NCI-H187 (cell line): ENCODE measurements at places on chromosomes 2 and 18.

DNA sequence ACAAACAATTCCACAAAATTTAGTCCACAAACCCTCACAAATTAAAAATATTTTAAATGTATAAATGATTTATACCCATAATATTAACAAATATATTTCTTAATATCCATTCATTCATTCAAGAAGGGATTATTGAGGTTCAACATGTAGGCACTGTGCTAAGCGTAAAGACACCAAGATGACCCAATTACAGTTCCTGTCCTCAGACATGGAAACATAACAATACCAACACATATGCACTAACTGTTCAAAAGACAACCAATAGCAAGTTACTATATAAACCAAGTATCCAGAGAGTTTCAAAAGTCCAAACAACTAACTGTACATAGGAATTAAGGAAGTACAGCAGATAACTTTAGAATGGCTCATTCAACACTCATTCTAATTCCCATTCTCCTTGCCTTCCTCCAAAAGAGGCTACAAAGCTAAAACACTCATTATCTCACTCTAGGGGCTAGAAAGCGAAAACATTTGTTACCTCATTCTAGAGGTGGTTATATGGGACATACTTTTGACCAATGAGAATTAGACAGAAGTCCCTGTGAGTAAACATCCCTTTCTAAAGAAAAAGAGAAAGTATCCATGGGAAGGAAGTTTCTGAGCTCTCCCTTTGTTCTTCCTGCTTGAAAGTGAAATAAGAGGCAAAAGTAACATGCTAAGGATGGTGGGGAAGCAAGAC, 292.4 kb downstream of the ZEB2 start:
- no peak for DNase-seq

DNA sequence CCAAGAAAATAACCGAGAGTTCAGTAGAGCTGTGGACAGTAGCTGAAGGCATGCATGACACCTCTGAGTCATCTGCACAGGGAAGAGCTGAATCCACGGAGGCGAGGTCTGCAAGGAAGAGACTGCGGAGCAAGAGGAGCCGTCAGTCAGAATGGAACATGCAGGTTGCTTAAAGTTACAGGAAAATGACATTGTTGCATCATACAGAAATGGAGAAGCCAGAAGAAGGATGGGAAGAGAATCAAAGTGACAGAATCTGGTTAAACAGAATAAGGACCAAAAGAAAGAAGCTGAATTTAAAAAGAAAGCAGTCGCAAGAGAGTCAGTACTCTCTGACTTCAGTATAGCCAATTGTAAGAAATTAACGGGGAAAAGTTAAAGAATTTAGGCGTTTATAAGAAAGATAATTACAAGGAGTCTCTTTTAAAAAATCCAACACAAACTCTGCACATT, 533.8 kb downstream of the ADCYAP1 start:
- no peak for DNase-seq

GRCh38 chr2:119126650-119127049, 31.9 kb downstream of the C1QL2 start:
- DNase-seq, result no peak

DNA sequence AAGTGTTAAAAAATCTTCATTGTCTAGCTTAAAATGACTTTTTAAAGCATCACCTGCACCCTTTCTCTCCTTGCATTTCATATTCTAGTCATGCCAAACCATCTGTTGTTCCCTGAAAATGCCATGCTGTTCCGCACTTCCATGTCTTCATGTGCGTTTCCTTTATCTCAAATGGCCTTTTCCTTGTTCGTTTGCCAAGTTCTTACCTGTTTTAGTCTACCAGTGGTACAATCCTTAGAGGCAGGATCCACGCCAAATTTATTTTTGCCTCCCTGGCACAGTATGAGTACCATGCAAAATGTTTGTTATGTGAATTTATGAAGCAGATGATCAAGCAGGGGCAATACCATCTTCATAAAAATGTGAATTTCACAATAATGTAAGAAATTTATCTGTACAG, 37.0 kb downstream of the TMEFF2 start:
- no peak for DNase-seq

DNA sequence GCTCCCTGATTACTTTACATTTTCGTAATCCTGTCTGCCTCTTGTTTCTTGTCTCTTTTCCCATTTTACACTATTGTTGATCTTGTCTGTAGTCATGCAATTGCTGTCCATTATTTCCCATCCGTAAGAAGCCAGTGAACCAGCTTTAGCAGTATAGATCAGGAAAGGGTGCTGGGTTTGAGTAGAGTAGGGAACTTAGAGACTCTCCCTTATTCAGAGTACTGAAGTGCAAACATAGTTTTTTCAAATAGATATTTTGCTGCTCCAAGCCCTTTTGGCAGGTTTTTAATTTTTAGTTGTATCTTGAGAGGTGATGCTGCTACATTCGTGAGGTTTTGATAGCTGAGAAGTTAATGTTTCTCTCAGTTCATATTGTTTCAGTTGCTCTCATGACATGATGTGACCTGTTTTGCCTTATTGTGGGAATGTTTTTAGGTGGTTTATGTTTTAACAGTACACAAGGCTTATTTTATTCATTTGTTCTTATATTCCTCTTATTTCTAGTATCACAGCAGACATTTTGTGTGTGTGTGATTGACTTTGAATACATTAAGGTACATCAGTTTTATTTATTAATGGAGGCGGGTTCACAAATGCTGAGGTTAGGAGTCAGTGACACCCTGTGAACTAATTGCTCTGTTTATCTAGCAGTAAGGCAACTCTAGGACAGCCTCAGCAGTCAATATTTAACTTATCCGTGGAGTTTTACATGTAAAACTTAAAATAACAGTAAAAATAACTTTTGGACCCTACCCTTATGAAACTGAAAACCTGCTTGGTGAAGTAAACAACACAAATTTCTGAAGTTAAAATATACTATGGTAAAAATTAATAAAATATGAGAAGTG, 118.4 kb downstream of the ZNF407 start:
- no peak for DNase-seq

GRCh38 chr2:150126839-150127238, 360.6 kb downstream of the RND3 start:
- no peak for DNase-seq

DNA sequence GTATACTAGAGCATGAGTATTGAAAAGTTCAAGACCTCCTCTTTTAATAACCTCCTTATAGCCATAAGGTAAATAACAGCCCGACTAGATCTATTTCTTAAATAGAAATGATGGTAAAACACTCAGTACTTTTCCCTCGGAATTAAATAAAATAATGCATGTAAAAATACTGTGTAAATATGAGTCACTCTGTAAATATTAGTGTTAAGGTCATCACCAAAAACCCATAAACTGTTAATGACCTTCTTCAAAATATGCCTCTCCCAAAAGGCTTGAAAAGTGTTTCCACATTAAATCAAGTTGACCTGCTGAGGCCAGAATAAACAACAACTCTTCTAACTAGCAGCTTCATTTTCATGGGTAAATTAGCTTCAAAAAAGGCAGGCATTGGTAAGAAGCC, 25.3 kb upstream of the BZW1 start:
- no peak for DNase-seq

- DNase-seq, result no peak
Observed at GRCh38 chr18:74689251-74689650, 91.6 kb downstream of the ZNF407 start.

DNA sequence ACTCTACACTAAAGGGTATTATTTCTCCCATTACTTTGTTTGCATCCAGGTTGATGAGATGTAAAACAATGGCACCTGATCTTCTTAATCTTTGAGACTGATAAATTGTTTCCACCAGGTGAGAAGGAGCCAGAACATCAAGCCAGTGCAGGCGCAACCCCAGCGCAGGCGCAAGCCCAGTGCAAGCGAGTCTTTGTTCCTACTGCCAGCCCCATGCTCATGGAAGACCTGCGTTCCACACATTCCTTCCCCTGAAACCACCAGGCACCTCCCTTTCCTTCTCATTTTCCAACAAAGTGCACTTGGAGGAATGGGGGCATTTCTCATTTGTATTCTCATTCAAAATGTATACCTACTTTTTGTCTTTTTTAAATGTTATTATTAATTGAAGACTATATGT, 188.7 kb upstream of the SMAD2 start:
- no peak for DNase-seq

GRCh38 chr2:241947876-241948275, 78.3 kb downstream of the RTP5 start:
- no peak for DNase-seq

GRCh38 chr18:1648712-1649111, 744.0 kb downstream of the ADCYAP1 start:
- DNase-seq, result no peak

DNA sequence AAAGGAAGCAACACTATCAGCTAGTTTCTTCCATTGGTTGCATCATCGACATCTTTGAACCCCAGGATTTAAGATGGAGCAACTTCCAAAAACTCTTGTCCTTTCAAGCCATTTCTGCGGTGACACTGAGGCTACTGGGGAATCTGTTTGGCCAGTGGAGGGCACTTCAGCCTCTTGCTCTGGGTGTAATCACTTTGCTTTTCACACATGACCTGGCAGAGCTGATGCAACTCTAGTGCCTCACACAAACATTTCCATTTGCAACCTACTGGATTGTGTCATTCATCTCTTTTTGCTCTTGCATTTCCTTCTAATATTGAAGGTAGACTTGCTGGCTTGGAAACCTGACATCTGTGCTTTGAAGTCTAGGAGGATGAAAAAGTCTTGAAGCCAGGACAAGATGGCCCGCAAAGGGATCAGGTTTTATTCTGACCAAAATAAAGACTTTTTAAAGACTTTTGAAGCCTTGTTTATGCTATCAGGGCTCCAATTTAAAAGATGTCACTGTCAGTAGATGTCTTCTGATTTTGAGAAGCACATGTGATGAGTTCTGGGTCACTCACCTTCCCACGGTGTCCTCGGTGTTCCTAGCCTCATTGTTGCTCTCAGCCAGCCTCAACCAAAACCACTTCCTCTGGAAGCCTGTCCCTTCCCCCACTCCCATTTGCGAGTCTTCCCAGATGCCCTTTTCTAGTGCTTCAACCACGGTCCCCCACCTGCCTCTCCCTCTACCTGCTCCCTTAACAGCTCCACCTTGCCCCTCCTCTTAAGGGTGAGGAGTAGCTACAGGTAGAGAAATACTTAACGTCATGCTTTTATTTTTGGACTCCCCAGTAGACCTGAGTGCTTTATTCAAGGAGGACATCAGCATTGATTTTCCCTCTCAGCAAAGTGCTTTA, 69.7 kb upstream of the KCNE4 start:
- peak; percentile 20 for DNase-seq

- DNase-seq, result no peak
Observed at GRCh38 chr2:144629935-144630334, 110.0 kb upstream of the ZEB2 start.

DNA sequence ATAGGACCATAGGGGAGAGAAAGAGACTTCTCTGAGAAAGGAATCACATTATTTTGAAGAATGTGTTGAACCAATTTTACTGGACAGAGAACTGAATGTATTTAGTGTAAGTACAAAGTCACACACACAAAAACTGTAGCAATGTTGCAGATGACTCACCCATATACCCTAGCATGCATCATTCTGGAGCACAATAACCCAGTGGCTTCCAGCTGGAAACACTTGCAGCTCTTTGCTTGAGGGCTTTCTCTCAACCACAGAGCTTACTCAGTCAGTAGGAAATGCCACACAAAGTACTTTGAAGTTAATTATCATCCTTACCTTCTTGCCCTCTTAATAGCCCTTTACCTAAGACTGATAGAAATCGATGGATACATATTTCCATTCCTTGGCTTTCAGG, 760.0 kb upstream of the FSHR start:
- DNase-seq, result peak; percentile 15

DNA sequence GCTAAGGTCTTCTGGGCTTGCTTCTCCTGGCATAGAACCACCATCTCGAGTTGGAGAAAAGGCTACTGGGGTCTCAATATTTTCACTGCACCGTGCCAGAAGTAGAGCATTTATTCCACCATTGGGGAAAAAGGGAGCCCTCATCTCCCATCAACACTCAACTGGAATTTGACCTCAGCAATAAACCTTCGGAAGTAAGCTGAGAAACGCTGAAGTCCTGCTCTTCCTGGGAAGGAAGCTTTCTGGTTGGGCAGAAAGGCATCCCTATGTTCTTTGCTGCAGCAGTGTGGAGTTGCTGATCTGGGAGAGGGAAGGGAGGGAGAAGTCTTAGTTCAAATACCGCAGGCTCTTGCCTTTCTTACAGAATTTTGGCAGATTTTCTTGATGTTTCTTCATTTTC, 368.8 kb downstream of the NUP35 start:
- DNase-seq, result no peak

- no peak for DNase-seq
Observed at GRCh38 chr2:135227386-135227785, 175.3 kb downstream of the RAB3GAP1 start.

GRCh38 chr2:202147775-202148174, 74.7 kb downstream of the KIAA2012 start:
- no peak for DNase-seq

GRCh38 chr2:240326246-240326645, 109.2 kb upstream of the GPC1 start:
- no peak for DNase-seq

GRCh38 chr2:112646791-112647689, 1.3 kb downstream of the SLC20A1 start:
- no peak for DNase-seq

- DNase-seq, result no peak
Observed at GRCh38 chr2:196758474-196759377, 40.8 kb downstream of the GTF3C3 start.

DNA sequence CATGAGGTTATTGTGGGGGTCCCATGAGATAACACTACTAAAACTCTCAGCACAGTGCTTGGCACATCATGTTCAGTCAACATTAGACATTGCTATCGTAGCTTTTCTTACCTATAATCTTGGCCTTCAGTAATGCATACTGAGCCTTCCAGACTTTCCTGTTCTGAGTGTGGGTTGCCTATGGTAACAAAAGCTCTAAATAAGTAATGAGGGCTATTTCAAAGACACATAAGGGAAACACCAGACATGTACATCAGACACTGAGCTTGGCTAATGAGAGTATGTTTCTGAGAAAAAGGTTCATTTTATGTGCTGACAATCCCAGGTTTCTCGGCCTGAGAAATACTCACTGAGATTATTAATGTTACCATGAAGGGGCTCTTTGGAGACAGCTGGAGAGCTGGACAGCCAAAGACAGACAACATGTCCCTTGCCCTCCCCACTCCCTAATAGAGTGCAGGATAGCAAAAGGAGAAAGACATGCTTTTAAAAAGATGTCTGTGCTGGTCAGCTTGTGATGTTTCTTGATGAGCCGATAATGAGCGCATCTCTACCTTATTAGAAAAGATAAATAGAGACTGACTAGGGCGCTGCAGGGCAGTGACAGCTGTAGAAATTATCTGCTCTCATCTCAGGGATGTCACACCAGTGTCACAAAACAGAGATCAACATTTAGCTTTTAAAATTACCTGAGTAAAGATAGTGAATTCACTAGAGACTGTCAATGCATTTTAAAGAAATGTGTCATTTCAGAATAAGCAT, 25.4 kb downstream of the POLE4 start:
- no peak for DNase-seq

GRCh38 chr2:47323009-47323821, 79.7 kb upstream of the MSH2 start:
- DNase-seq, result peak; percentile 51

- DNase-seq, result peak; percentile 2
Observed at GRCh38 chr18:41745166-41746049, 209.6 kb upstream of the PIK3C3 start.

GRCh38 chr2:178592655-178593054, 112.4 kb downstream of the PLEKHA3 start:
- no peak for DNase-seq
